Stimulated activated CD4-positive, alpha-beta T cell treated with anti-CD3 and anti-CD28 coated beads, Interleukin-15, amount 100 ng/mL, for 24 hours (primary cell): ENCODE measurements at places on chromosomes 16 and 17.

GRCh38 chr17:44997733-44998520 lies 29.8 kb upstream of the C1QL1 start:
- no peak for DNase-seq

- DNase-seq = peak; percentile 6
These were observed 21.4 kb downstream of the CDRT4 start for GRCh38 chr17:15446036-15446435.

DNA sequence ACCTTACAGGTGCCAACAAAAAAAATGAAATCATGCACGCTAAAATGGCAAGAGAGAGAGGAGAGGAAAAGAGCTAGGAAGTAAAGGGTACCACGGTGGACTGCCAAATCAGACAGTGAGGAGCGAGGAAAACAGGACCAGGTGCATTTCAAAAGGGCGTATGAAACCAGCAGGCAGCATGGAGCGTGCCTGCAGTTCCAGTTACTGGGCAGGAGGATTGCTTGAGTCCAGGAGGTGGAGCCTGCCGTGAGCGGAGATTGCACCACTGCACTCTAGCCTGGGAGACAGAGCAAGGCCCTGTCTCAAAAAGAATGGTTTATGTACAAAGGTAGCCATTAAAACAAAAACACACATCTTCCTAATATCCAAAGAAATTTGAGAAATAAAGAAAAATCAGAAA lies 16.4 kb downstream of the USP36 start:
- no peak for DNase-seq

DNA sequence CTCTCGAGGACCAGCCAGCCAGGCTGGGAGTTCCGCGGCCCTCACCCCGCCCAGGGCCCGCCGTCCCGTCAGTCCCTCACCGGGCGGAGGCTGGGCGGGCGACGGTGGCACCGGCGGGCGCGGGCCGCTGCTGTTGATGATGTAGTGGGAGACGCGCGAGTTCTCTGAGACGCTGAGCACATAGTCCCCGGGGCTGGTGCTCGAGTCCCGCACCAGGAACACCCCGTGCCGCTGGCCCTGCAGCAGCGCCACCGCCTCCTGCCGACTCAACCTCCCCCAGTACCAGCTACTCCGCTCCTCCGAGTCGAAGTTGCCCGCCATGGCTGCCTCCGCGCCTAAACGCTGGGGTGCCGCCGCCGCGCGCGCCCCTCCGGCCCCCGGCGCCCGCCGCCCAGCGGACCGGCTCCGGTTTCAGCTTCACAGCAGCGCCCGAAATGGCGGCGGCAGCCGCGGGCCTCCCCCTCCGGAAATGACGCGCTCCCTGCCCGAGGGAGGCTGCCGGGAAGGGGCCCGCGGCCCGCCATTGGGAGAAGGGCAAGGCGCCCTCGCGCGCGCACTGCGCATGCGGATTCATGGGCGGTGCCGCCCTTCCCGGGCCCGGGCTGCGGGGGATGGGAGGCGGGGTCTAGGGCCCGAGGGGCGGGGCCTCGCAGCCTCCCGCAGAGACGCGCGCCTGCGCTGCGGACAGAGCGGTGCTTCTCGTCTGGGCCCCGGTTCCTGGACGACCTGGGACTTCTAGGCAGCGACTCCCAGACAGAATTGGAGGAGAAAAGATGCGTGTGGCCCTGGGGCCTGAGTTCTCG lies at the start of gene CRK:
CRK (minus strand) TSS at position 436 of the 803 bp plus-strand sequence; CDS start at position 321, 115 bp downstream.
- DNase-seq = peak; percentile 98

DNA sequence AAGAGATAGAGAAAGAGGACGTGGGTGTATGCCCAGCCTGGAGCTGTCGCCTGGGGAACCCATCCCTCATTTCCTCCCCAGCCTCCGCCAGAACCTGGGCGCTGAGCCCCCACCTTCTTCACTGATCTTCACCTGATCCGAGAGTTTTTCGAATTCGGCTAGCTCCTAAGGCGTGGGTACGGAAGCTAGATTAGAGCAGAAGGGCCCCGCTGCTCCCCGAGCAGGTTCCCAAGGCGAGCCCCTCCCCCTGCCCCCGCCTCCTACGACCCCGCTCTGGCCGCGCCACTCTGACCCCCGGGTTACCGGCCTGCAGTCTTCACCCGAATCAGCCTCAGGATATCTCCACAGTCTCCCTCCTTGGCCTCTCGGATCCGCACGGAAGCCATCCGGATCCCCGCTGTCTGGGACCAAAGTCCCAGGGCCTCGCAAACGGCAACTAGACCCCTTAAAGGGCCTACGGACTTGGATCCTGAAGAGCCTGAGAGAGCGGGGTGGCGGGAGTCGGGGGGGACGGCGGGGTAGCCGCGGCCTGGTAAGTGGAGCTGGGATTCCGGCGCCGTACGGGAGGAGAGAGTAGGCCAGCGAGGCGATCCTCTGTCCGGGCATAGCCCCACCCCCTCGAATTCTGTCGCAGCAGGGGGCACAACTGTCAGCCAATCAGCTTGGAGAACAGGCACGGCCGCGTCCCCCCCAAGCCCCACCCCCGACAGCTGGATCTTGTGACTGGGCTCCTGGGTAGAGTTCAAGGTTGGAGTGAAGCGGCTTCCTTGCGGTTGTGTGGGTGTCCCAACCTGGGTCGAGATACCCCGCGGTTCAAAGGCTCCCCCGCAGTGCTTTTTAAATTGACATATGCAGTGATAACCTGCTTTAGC lies at the start of gene SAT2:
SAT2 (minus strand) TSS at position 572 of the 872 bp plus-strand sequence; CDS start at position 386, 186 bp downstream.
- DNase-seq = peak; percentile 92

- no peak for DNase-seq
These were observed 26.3 kb downstream of the COPRS start for GRCh38 chr17:31832746-31833145.

DNA sequence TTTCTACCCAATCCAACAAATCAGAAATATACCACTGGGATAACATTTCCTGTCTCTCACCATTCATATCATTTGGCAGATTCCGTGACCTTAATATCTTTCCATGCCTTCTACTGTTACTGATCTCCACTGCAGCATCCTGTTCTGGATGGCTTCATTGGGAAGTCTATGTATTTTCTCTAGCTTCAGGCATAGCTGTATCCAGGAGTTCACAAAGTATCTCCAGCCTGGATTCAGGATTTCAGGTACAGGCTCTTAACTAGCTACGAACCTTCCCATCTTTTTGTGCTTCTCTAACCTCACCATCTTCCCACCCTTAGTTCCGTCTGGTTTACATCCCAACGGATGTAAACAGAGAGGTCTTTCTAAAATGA lies 15.2 kb upstream of the USP10 start:
- DNase-seq = no peak

DNA sequence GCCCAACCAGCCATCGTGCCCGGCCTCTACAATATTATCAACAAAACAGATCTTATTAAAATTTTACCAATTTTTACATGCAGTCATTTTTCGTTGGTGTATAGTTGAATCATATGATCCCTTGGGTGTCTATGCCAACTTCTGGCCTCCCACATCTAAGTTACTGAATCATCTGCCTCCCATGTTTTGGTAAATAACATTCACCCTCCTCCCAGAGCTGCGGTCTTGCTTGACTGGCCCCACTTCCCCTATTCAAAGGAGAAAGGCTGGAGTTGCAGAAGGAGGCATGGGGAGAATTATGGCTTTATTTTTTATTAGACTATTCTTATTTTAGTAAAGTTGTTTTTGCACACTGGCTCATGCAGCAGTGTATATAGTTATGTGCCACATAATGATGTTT lies 18.5 kb upstream of the CCL23 start:
- no peak for DNase-seq

DNA sequence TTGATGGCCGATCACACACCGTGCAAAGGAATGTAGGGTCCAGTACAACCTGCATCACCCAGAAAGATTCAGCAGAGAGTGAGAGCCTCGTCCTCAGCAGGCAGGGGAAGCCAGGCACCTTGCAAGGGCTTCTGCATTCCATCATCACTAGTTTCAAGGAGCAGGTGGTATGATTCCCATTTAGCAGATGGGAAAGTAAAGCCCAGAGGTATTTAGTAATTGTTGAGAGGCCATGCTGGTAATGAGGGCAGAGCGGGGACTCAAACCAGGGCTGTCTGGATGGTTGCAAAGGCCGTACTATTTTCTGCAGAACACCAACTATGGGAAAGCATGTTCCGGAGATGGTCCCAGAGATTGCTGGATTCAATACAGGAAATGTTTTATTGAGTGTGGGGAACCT lies 65.8 kb upstream of the MRTFB start:
- no peak for DNase-seq

- DNase-seq = no peak
These were observed 154.6 kb downstream of the CMIP start for GRCh38 chr16:81599034-81599744.

GRCh38 chr17:69314246-69315065 lies 12.5 kb downstream of the ABCA5 start:
- DNase-seq = no peak

DNA sequence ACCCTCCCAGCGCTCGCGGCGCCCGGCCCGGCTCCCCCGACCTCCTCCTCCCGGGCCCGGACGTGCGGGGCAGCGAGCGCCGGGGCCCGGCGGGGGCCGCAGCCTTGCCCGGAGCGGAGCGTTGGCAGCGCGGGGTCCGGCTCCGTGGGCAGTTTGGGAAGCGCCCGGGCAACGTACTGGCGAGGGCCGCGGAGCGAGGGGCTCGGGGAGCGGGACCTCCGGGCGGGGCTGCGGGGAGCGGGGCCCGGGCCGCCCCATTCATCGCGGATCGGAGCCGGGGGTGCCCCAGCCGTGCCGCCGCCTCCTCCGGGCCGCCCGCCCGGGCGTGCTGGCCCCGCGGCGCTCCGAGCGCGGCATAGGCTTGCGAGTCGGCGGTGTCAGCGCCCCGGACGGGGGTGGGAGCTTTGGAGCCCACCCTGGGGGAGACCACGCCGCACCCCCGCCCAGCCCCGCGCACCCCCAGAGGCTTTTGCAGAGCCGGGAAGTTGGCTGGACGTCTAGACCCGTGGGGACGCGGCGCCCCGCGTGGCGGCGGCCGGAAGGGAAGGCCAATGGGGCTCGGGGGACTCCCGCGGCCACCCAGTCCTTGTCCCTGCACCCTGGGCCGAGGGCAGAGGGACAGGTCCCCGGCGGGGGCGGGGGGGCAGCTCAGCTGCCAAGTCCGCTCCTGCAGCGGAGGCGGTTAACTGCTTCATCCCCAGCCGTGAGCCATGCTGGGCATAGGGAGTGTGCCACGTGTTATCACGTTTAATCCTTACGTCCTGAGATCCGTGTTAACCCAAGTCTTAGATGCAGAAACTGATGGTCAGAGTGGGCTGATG lies 852 bp downstream of the ZNF469 start:
- peak; percentile 30 for DNase-seq
